ENCODE measurements at places on chromosomes 16 and 17. TPM values are rescaled to one million over a fixed set of nuclear protein-coding genes. Genes with fewer than 3 reads are reported as not detected.

CCR7 gene
- not detected for total RNA-seq

PDILT gene
- total RNA-seq = not detected

GRCh38 chr17:72123530-72124437 is 3.0 kb downstream of the SOX9 start:
- peaks cover 10% of the 10 kb centered on the region for H3K27me3 ChIP-seq
- H3K36me3 ChIP-seq = peaks cover 12% of the 10 kb centered on the region
- no peak for DNase-seq
- no peak overlapping the region for H3K27ac ChIP-seq
- H3K4me1 ChIP-seq = peaks cover 61% of the 10 kb centered on the region

DNA sequence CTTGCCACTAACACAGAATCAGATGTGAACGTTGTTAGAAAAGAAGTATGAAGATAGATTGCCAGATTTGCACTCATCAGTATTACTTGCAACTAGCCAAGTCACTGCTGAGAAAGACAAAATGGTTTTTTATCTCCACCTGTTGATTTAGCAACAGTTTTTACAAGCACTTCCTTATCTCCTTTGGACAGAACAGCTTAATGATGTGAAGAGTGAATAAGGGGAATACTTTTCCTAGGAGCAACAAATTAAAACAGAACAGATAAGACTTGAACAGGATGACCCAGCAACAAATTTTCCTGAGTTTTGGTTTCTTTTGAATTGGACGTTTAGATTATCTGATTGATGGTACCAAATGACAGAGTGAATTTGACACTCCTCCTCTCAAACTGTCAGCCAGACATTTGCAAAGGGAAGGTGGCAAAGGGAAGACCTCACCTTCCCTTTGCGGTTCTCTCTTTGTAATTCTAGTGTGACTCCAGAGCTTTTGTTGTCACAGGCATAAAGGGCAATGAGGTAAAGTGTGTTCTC is 130.6 kb downstream of the NLK start:
- peak overlapping the region; percentile 68 for H3K27ac ChIP-seq
- no peaks in the 10 kb centered on the region for H3K27me3 ChIP-seq
- H3K4me1 ChIP-seq = peaks cover 76% of the 10 kb centered on the region
- H3K4me3 ChIP-seq = peak overlapping the region; percentile 64
- peaks cover 58% of the 10 kb centered on the region for H3K36me3 ChIP-seq

DNA sequence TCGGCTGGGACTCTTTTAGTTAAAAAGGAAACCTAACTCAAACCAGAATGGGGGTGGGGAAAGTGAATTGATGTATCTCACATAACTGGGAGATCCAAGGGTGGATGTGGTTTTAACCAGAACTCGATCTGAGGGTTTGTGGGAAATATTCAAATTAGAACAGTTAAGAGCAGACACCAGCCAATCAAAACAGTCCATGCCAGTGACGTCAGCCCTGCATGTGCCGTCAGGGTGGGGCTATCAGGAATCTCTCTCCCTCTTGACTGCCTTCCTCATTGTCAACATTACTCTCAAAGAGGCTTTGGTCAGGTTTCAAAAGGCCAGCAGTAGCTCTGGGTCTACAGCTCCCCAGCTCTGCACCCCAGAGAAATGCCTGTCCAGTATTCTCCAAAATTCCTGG is 94.2 kb upstream of the HSBP1 start:
- H3K4me3 ChIP-seq = no peak overlapping the region
- H3K27ac ChIP-seq = no peak overlapping the region
- H3K27me3 ChIP-seq = no peaks in the 10 kb centered on the region
- H3K4me1 ChIP-seq = no peaks in the 10 kb centered on the region

DNA sequence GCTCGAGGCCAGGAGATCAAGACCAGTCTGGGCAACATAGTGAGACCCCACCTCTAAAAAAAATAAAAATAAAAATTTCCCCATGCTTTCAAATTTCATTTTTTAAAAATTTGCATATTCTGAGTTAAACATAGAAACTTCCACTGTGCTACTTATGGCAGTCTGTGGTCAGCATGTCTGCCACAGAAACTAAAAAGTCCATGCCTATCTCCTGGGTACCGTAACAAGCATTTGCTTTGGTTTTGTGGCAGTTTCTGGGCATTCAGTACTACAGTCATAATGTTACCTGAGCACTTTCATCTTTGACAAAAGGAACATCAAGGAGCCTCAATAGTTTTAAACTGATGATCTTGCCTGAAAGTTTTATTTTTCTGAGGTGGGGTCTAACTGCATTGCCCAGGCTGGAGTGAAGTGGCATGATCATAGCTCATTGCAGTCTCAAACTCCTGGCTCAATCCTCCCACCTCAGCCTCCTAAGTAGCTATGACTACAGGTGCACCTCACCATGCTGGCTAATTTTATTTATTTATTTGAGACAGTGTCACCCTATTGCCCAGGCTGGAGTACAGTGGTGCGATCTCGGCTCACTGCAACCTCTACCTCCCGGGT is 13.2 kb upstream of the ITGA2B start:
- peaks cover 18% of the 10 kb centered on the region for H3K36me3 ChIP-seq
- no peak for DNase-seq
- H3K4me3 ChIP-seq = no peak overlapping the region
- no peaks in the 10 kb centered on the region for H3K4me1 ChIP-seq
- no peaks in the 10 kb centered on the region for H3K27me3 ChIP-seq
- no peak overlapping the region for H3K27ac ChIP-seq

TNFRSF12A gene
- total RNA-seq = 427 TPM

DHRS7C gene
- total RNA-seq = not detected

DNA sequence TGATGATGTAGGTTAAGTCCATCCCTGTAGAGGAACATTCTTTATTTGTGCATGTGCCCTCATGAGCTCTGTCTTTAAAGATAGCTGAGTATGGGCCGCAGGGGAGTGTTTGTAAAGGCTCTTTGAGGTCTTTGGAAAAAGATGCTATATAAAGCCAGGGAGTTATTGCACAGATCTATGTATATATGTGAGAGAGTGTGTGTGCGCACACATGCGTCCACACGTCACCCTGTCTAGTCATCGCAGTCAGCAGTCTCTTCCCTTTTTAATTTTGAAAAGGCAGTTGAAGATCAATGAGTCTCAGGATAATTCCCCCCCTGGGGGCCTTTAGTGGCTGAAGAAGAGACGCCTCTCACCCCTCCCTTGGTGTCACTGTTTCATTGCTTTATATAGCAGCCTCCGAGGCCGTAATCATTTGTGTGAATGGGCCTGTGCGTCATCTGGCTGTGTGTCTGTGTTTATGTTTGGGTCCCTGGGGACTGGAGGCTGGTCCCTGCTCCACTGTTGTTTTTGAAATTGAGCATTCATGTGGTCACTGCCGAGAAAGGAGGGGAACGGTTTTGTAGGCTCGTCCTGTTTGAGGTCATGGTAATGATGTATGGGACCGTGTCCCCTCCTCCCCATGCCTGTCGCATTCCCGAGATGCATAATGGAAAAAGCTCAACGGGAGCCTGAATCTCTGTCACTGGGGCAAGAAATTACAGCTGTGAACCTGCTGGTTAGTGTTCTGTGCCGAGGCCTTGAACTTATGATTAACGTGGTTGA is 143.9 kb downstream of the SNX29 start:
- H3K27me3 ChIP-seq = no peaks in the 10 kb centered on the region
- peaks cover 22% of the 10 kb centered on the region for H3K4me1 ChIP-seq
- H3K27ac ChIP-seq = peak overlapping the region; percentile 71

DNA sequence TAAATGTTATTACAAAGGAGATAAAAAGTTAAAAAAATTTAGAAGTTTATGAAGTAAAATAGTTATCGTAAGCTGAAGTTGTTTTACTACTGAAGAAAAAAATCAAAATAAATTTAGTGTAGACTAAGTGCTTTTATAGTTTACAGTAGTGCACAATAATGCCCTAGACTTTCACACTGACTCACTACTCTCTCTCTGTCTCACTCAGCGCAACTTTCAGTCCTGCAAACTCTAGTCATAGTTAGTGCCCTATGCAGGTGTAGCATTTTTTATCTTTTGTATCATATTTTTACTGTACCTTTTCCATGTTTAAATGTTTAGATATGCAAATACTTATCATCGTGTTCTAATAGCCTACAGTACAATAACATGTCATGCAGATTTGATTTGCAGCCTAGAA is 17.7 kb upstream of the TOM1L1 start:
- no peak overlapping the region for H3K4me3 ChIP-seq
- H3K4me1 ChIP-seq = no peaks in the 10 kb centered on the region
- H3K27me3 ChIP-seq = no peaks in the 10 kb centered on the region
- no peak for DNase-seq
- no peak overlapping the region for H3K27ac ChIP-seq
- no peaks in the 10 kb centered on the region for H3K36me3 ChIP-seq

- peaks cover 22% of the 10 kb centered on the region for H3K36me3 ChIP-seq
- H3K4me1 ChIP-seq = peaks cover 45% of the 10 kb centered on the region
- no peak overlapping the region for H3K4me3 ChIP-seq
- H3K27me3 ChIP-seq = no peaks in the 10 kb centered on the region
- DNase-seq = no peak
Observed at GRCh38 chr16:4481526-4481925, 5.3 kb downstream of the HMOX2 start.

GRCh38 chr16:79195938-79196337 is 404.6 kb downstream of the MAF start:
- H3K36me3 ChIP-seq = no peaks in the 10 kb centered on the region
- no peak overlapping the region for H3K27ac ChIP-seq
- H3K27me3 ChIP-seq = peaks cover 1% of the 10 kb centered on the region
- no peaks in the 10 kb centered on the region for H3K4me1 ChIP-seq
- H3K4me3 ChIP-seq = no peak overlapping the region

DNA sequence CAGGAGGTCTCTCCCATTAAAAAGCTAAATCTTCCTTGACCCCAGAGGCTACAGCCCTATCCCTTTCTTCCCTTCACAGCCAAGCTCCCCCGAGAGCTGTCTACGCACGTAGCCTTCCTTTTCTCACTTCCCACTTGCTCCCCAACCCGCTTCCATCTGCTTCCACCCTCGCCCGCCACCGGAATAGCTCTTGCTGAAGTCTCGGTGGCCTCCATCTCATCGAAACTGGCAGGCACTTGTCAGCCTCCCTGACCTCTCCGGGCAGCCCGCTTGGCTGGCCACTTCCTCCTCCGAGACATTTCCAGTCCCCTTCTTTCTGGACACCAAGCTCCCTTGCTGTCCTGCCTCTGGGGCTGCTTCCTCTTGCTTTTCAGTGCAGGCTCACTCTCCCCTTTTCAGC is 10.7 kb upstream of the EPOP start:
- no peak for DNase-seq
- H3K36me3 ChIP-seq = no peaks in the 10 kb centered on the region
- peaks cover 14% of the 10 kb centered on the region for H3K4me1 ChIP-seq

DNA sequence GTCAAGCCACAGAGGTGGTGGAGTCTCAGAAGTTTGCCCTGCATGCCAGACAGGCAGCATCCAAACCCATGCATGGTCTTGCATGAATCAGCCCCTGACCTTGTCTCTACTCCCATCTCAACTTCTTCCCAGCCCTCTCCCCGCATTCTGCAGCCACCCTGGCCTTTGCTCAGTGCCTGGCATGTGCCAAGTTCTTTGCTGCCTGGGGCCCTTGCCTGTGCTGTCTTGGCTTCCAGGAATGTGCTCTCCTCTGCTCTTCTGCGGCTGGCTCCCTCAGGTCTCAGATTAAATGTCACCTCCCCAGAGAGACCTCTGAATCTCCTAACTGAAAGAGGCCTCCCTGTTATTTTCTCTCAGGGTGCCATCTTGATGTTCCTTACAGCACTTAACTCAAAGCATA is 17.6 kb downstream of the DRC3 start:
- H3K27me3 ChIP-seq = no peaks in the 10 kb centered on the region
- H3K4me3 ChIP-seq = peak overlapping the region; percentile 11
- H3K36me3 ChIP-seq = no peaks in the 10 kb centered on the region
- DNase-seq = peak; percentile 23

DNA sequence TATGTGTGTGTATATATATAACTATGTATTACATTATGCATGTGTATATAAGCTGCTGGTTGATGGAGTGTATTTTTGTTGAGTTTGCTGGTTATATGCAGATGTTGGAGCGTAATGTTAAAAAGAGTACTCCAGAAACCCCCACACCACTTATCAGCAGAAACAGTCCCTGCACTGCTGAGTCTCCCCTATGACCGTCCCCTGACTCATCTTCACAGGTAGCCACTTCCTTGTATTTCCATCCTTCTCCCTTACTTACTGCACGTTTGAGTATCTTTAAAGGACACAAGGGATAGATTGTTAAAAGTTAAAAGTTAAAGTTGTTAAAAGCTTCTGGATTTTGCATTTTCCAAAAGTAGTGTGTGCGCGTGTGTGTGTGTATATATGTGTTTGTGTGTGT is 853.9 kb upstream of the EEF2KMT start:
- no peaks in the 10 kb centered on the region for H3K4me1 ChIP-seq
- no peak for DNase-seq
- H3K4me3 ChIP-seq = no peak overlapping the region
- H3K27ac ChIP-seq = no peak overlapping the region

GRCh38 chr16:86733546-86734254 is 155.4 kb downstream of the FOXL1 start:
- H3K4me3 ChIP-seq = peak overlapping the region; percentile 76
- DNase-seq = no peak
- H3K36me3 ChIP-seq = no peaks in the 10 kb centered on the region
- peaks cover 50% of the 10 kb centered on the region for H3K4me1 ChIP-seq

Measured in HFFc6 (cell line).